Effector CD4-positive, alpha-beta T cell (primary cell): ENCODE measurements at places on chromosomes 6 and 20.

- DNase-seq, result no peak
Observed at GRCh38 chr20:24379484-24379927, 89.9 kb upstream of the SYNDIG1 start.

DNA sequence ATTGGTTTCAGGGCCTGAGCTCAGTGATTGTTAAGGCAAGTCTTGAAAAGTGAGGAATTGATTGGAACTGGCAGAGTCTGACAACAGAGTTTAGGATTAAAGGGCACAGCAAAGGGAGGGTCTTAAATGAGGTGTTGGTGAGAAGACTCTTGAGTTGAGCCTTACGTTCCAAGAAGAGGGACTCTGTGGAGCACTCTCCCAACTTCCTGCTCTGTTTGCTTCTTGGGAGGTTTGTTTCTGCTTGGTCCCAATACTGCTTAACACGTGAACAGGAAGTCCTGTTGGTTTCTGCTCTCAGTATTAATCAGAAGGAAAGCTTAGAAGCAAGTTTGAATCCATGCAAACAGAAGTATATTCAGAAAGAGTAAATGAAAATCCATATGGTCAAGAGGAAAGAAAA, 15.6 kb upstream of the SYNDIG1 start:
- no peak for DNase-seq

- DNase-seq, result no peak
Observed at GRCh38 chr20:2261046-2261485, 34.7 kb upstream of the TGM3 start.

DNA sequence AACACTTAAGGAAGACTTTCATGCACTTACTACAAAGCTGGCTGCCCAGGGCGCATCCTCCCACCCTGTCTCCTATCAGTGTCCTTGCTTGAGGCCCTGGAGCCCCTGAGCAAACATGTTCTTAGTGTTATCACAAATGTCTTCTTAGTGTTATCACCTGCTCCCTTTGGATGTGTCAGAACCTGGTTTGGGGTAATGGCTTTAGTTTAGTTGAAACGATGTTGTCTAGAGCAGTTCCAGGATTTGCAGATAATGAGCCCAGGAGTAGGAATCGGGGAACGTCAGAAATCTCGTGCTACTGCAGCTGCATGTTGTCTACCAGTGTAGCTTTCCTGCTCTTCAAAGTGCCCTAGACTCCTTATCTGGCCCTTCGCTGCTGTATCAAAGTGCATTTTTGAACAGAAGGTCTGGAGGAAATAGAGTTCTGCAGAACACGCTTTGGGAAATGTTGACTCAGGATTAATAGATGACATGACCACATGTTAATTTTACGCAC, 69.6 kb downstream of the PHACTR2 start:
- no peak for DNase-seq

DNA sequence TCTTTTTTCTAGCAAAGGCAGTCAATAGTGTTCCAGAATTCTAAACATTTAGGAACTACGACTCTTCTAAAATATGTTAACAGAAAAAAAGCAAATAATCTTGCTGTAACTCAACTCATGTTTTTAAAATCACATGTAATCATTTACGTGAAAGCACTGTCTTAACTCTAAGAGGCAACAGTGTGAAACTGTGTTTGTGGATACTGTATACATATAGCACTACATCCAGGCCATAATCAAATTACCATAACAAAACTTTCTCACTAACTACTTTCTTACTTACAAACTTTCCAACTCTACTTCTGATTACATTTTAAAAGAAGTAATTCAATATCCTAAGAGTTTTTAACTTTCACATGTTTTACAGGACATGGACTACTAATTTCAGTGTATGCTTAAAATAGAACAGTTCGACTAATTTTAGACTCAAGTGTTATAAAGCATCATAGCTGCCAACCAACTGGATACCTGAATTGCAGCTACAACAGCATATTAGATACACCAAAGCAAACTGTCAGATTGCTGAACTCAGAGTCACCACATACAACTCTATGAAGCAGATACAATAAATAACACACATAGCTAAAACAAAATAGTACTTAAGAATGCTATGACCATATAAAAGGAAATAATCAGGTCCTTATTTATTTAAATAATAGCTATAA, 121.6 kb upstream of the BEND6 start:
- no peak for DNase-seq

GRCh38 chr6:36599791-36600209, 5.6 kb downstream of the SRSF3 start:
- peak; percentile 52 for DNase-seq

DNA sequence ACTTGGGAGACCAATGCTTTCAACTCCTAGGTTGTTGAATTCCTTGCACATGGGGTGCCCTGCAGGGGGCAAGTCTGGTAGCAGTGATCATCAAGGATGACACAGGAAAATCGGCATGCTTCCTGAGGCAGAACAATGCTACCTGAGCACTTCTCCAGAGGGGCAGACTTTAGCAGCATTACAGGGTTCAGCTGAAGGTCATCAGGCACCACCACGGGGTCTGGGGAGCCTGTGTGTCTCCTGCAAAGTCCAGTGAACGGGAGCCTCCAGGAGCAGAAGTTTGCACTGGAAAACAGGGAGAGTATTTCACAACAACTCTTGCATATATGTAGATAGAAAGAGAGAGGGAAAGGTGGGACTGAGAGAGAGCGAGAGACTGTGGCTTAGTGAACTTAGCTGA, 10.2 kb downstream of the VSX1 start:
- DNase-seq, result no peak

- no peak for DNase-seq
Observed at GRCh38 chr20:51554538-51555165, 12.1 kb upstream of the NFATC2 start.

GRCh38 chr6:3260772-3261517, 2.2 kb downstream of the PSMG4 start:
- no peak for DNase-seq

- no peak for DNase-seq
Observed at GRCh38 chr20:25353747-25354705, 36.6 kb downstream of the ABHD12 start.

- no peak for DNase-seq
Observed at GRCh38 chr6:18323935-18324705, 59.8 kb upstream of the DEK start.

GRCh38 chr6:93858213-93858612, 438.9 kb upstream of the EPHA7 start:
- no peak for DNase-seq

GRCh38 chr6:133512410-133513016, 271.4 kb downstream of the EYA4 start:
- DNase-seq, result no peak

DNA sequence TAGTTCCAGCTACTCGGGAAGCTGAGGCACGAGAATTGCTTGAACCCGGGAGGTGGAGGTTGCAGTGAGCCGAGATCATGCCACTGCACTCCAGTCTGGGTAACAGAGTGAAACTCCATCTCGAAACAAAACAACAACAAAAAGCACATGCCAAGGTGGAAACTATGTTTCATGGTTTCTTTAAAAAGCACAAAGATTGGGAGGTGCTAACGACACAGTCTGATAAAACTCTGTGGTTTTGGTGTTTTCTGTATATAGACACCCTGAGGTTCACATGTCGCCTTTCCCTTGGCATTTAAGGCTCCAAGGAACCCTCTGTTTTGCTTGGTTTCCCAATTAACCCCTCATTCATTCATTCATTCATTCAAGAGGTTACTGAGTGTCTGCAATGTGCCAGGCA, 253.4 kb upstream of the SULF2 start:
- no peak for DNase-seq

- no peak for DNase-seq
Observed at GRCh38 chr20:63826753-63827152, 4.3 kb downstream of the ZBTB46 start.

GRCh38 chr20:39850246-39850645, 838.8 kb downstream of the MAFB start:
- no peak for DNase-seq
